ENCODE measurements at places on chromosomes 7 and 10.

DNA sequence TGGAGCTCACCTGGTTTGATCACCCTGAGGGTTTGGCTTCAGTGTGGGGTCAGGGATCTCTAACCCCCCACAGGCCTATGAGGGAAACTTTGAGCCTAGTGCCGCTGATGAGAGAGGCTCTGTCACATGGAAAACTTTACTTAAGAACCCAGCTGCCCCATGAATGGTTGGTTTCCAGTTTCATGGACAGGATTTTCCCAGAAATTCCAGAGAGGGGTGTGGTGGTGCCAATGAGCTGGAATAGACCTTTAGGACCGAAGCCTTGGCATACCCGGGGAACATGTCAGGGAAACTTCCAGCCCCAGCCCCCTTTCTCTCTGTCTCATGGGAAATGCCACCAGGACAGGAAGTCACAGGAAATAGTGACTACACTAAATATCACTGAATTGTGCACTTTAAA, 36.9 kb downstream of the AKR1B1 start:
- DNase-seq = no peak

- DNase-seq = no peak
Measured at GRCh38 chr10:30396698-30397097, 37.3 kb upstream of the MAP3K8 start.

- no peak for DNase-seq
Measured at GRCh38 chr7:14400271-14400670, 410.8 kb upstream of the ETV1 start.

- DNase-seq = no peak
Measured at GRCh38 chr7:83686416-83686815, 37.5 kb upstream of the SEMA3E start.

GRCh38 chr10:101450277-101451080, 96.5 kb downstream of the BTRC start:
- no peak for DNase-seq

GRCh38 chr10:62034096-62034640, 132.7 kb downstream of the ARID5B start:
- DNase-seq = no peak

DNA sequence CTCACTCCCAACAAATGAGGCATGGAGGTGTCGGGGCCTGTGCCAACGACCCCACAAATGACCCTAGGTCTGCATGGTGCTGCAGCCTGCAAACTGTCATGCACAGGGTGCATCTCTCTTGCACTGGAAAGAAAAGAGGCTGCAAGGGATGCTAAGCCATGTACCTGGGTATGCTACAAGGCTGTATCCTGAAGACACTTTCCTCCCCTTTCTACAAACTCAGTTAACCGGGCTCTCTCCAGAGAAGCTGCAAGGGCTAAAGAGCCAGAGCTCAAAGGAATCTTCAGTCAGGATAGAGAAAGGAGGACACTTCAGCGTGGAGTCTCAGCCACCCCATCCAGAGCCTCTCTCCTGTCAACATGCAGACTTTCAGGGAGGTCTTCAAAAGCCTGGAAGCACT, 449.0 kb downstream of the GRID1 start:
- DNase-seq = no peak

DNA sequence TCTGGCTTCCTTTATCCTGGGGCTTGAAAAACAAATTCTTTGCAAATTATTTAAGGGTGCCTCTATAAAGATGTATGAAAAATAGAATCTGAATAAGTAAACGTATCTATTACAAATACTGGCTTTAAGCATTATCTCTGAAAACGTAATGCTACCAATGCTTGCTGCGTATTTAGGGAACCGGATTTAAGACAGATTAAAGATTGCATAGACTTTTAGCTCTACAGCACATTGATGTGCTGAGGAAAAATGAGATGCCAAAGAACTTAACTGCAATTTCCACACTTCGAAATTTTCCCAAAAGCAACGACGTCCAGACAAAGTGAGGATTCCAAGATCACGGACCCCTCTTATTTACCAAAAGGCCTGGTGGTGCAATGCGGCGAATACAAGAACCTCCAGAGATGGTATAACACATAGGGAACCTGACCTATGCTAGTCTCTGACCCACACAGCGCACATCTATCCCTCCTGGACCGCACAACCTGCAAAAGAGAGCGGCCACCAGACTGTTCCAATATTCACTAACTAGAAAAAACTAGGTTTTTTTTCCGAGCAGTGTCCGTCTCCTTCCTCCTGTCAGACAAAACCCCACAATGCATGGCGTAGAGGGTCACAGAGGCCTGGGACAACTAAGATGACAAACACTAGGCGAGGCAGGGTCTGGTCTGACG, 34.3 kb upstream of the PHF14 start:
- DNase-seq = no peak

- no peak for DNase-seq
Measured at GRCh38 chr7:24441314-24442027, 131.8 kb upstream of the PALS2 start.

DNA sequence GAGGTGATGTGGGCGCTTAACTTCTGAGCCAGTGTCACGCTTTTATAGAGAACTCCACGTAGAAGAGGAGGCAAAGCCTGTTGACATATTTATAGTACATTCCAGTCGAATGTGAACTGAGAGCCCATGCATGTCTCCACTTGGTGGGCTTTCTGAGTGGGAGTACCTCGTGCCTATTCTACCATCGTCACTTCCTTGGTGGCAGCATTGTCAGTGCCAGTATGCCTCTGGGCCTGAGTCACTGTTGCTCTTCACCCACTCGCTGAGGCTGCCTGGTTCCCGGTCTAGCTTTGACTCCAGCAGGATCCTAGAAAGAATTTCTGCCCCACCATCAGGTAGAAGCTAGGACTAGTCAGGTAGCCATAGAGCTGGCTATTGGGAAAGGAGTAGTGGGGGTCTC, 30.0 kb upstream of the CDH23 start:
- no peak for DNase-seq

GRCh38 chr10:60498985-60499384, 109.3 kb upstream of the ANK3 start:
- no peak for DNase-seq

- DNase-seq = no peak
Measured at GRCh38 chr7:114141415-114141814, 222.6 kb upstream of the PPP1R3A start.

DNA sequence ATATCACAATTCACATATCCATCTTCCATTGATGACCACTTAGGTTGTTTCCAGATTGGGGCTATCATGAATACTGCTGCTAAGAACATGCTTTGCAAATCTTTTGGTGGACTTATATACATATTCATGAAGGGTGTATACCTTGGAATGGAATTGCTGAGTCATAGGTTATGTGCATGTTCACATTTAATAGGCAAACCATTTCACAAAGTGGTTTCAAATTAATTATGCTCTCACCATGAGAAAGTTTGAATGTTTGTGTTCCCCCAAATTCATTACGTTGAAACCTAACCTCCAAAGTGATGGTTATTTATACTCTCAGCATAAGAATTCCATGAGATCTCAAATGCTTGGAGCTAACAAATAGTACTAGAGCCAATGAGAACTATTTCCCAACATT, 86.4 kb downstream of the VPS41 start:
- DNase-seq = no peak

GRCh38 chr7:954330-955238, at the start of gene ADAP1:
Gene ADAP1, minus strand, starts transcription at chr7:954680. Its CDS starts 203 bp downstream, at chr7:954477.
- DNase-seq = no peak

DNA sequence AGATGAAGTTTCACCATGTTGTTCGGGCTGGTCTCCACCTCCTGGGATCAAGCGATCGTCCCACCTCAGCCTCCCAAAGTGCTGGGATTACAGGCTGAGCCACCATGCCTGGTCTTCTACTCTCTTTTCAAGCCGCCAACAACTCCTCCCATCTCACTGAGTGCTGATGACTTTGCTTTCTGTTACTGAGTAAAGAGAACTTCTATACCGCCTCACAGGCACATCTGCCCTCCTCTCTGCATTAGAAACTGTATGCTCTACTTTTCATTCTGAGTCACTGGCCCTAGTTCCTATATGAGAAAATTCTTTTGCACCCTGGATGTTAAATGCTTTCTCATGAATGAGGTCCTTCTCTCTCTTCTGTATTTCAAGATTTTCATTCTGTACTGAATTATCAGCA, 2.2 kb upstream of the ZNF239 start:
- no peak for DNase-seq

GRCh38 chr7:133102276-133103060, 20.6 kb upstream of the CHCHD3 start:
- DNase-seq = no peak

DNA sequence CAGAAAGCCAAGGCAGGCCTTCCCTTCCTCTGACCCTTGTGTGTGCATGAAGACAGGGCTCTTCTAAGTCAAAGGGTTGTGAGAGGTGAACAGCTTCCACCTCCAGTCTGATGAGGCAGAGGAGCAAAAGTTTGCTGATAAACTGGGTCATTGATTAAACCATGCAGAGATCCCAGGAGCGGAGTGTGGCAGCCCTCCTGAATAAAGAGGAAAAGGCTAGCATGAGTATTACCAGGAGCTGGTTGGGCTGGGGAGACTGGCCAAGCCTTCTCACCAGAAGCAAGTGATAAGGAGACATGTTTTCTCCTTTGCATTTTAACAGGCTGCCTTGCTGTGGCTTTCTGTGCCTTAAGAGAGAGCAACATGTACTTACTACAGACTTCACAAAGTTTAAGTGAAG, 10.2 kb downstream of the LMOD2 start:
- no peak for DNase-seq

- DNase-seq = no peak
Measured at GRCh38 chr7:140222814-140223213, 46.0 kb upstream of the KDM7A start.

GRCh38 chr7:130006771-130007170, 44.4 kb downstream of the ZC3HC1 start:
- DNase-seq = no peak

GRCh38 chr10:1559311-1559710, 178.0 kb downstream of the ADARB2 start:
- DNase-seq = no peak

DNA sequence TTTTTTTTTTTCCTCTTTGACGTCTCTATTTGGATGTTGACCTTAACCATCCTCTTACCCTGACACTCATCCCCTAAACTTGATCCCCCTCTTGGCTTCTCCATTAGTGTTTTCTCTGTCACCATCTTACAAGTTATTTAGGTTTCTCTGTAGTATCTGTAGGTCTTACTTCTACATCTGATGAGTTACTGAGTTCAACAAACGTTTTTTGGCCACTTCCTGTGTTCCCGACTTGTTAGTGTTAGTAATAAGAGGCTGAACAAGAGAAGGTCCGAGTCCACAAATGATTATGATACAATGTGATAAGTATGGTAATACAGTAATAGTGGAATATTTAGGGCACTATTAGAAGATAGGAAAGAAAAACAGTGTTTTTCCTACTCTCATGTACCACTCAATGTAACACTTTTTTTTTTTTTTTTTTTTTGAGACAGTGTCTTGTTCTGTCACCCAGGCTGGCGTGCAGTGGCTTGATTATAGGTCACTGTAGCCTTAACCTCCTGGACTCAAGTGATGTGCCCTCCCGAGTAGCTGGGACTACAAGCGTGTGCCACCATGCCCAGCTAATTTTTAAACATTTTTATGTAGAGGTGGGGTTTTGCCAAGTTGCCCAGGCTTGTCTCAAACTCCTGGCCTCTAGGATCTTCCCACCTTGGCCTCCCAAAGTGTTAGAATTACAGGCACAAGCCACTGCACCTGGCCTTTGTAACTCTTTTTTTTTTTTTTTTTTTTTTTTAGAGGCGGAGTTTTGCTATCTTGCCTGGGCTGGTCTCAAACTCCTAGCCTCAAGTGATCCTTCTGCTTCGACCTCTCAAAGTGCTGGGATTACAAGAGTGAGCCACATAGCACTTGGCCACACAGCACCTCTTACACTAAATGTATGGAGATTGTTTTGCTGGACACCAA, 12.5 kb downstream of the CCSER2 start:
- no peak for DNase-seq

DNA sequence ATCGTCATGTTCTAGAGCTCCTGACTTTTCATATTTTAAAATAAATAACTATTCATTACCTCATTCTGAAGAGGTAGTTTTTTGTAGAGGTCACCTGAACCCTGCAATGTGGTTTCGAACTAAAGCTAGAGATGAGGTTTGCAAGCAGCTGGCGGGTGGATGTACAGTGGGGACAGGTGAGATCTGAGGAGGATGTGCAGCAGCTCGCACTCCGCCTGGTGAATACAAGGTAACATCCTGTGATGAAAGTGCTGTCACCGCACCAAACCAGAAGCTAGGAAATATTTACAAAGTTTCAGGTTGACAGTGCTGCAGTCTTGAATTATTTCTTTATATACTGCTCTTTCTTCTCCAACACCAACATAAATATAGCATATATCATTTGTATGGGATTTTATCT, 26.5 kb downstream of the NDUFB2 start:
- no peak for DNase-seq

- DNase-seq = no peak
Measured at GRCh38 chr10:131980321-131980720, 1.4 kb downstream of the BNIP3 start.
